Activated naive CD4-positive, alpha-beta T cell treated with anti-CD3 and anti-CD28 coated beads, Interleukin-2, amount 10 ng/mL, durations not matched to agents 7 days and 5 days (primary cell): ENCODE measurements at places on chromosomes 5 and 9.
A peak's percentile ranks its signal among the peaks of the same experiment; 100 is the strongest.

GRCh38 chr5:27130587-27130986, 92.2 kb upstream of the CDH9 start:
- no peak for DNase-seq

- no peak for DNase-seq
Measured at GRCh38 chr5:157907479-157907878, 48.5 kb upstream of the CLINT1 start.

- no peak for DNase-seq
Measured at GRCh38 chr5:97846643-97847042, 663.6 kb upstream of the RIOK2 start.

DNA sequence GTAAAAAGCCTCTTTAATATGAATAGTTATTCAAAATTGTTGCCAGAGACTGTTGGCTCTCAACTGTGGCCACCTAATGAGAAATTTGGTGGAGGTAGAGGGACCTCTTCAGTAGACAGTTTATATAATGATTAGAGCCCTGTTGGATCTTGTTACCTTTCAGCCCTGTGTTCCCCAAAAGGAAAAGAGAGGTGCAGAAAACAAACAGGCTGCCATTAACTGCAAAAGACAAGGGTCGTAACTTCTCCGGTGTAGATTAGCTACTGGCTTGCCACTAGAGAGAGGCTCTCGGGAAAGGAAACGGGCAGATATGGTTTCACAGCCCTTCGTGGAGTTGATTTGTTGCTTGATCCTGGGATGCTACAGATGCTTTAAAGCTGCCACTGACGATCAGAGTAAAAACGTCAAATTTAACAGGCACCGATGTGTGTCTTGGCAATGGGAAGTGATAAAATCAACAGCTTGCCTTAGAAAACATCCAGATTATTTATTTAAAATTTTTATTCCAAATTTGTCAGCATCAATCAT, 7.8 kb downstream of the FST start:
- DNase-seq: no peak

DNA sequence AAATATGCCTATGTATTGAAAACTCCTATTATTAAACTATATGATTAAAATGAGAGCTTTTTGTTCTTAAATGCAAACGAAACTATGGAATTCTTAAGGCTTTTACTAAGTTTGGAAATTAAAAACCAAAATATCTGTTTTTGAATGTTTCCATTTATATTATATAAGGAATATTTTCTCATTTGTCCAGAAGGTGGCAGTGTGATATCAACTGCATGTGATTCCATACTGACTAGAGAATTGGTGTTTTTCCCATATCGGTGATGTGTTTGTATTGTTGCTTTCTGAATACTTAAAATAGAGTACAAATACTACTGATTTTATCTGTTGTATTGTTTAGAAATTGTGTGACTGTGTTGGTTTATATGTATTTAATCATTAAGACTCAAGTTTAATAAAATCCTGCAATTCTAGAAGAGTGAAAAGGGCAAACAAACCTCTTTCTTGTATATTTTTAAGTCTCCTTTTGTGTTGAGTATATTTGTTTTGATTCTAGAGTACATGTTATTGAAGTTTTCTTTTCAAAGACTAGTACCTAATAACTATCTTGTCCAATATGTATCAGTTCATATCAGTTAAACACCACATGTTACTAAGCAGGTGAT, 320.8 kb downstream of the CCDC171 start:
- DNase-seq: no peak

DNA sequence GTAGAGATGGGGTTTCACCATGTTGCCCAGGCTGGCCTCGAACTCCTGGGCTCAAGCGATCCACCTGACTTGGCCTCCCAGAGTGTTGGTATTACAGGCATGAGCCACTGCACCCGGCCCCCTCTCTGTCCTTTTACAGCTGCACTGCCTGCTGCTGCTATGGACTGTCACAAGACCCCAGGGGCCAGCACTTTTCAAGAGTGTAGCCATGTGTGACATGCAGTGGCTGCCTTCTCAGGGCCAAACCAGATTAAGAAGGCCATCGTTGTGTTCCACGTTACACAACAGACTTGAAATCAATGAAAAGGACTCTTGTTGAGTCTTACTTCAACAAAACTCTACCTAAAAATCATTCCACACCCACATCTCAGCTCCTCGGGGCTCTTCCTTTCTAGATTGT, 78.9 kb upstream of the ICE1 start:
- no peak for DNase-seq

- DNase-seq: no peak
Measured at GRCh38 chr5:1089146-1089545, 22.7 kb downstream of the SLC12A7 start.

- DNase-seq: no peak
Measured at GRCh38 chr9:18256568-18256967, 217.4 kb upstream of the ADAMTSL1 start.

- DNase-seq: no peak
Measured at GRCh38 chr5:99177796-99178195, 249.0 kb upstream of the CHD1 start.

DNA sequence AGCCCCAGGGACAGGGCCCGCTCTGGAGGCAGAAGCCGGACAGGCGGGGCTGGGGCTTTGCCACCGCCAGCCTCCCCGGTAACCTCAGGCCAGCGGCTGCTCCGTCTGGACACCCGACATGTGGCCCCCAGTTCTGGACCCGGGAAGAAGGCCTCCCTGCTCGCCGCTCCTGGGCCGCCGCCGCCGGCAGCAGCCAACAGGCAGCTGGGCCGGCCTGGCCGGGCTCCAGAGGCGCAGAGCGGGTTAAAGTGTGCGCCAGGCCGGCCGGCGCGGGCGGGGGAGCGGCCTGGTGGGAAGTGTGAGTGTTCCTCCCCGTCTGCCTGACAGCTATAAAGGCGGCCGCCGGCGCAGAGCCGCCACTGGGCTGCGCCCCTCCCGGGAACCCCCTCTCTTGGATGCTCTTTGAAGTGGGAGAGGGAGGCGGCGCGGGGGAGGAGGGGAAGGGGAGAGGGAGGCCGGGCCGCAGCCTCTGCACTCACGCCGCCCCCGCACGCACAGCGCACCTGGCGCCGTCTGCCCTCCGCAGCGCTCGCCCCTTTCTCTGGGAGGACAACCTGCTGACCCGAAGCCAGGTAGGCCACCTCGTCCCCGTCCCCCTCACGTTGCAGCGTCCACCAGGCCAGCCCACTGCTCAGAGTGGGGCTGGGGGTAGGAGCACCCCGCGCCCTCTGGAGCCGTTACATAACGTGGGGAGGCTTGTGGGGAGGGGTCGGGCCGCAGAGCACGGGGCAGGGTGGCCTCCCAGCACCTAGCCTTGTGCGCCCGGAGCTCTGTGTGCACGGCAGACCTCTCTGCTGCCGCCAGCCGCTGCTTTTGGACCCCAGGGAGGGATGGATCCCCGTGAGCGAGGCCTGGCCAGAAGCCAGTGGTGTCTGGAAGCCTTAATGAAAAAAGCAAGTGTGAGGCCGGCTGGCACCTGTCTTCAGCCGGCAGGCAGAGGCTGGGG, at the start of gene ADAMTSL2:
TSS of gene ADAMTSL2 (plus strand) at position 359 of the 946 bp plus-strand sequence. CDS start 2,009 bp downstream, outside the sequence.
- peak; percentile 32 for DNase-seq

GRCh38 chr5:173240091-173241050, 5.4 kb upstream of the NKX2-5 start:
- DNase-seq: no peak
